ENCODE measurements at places on chromosomes 4 and X.

- no peak for DNase-seq
These were observed 8.7 kb upstream of the ANK2 start for GRCh38 chr4:113040793-113041192.

- DNase-seq: no peak
These were observed 6.6 kb downstream of the SLC25A5 start for GRCh38 chrX:119474615-119475388.

- DNase-seq: no peak
These were observed 78.4 kb downstream of the REPS2 start for GRCh38 chrX:17024886-17025285.

DNA sequence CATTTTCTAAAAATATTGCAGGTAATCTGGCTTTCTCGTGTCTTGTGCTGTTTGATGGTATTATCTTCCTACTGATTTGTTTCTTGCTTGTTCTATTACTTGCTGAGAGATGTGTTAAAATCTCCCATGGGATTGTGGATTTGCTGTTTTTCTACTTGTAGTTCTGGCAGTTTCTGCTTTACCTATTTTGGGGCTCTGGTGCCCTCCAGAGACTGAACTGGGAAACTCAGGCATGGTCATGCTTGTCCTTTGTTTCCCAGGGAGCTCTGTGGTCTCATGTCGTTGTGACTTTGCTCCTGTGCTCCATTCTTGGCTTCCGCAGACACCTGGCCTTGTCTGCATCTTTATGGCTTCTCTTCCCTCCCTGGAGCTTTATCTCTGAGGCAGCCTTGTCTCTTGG is 39.5 kb downstream of the NSD2 start:
- no peak for DNase-seq

DNA sequence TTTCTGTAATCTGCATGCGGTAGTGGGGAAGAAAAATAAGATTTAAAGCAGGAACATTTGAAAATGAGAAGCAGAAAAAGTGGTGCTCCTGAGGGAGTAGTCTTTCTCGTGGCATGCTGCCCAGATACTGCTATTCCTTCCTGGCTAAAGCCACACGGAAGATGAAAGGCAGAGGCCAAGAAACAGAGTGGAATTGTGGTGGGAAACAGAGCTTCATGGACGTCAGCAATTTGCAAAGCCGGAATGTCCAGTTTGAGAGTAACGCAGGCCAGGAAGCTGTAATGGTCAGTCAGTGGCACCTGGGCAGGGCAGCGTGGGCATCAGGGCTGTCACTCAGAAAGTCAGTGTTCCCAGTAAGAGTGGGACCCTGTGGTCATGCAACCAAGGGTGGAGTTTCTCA is 63.7 kb upstream of the FMR1 start:
- DNase-seq: no peak

- DNase-seq: no peak
These were observed 16.8 kb upstream of the COX18 start for GRCh38 chr4:73086095-73086868.

- DNase-seq: no peak
These were observed 4.3 kb downstream of the TSPYL2 start for GRCh38 chrX:53086464-53086863.

GRCh38 chr4:89136525-89136924 is 25.2 kb downstream of the TIGD2 start:
- DNase-seq: no peak

- DNase-seq: no peak
These were observed 16.3 kb upstream of the NEUROG2 start for GRCh38 chr4:112532267-112532666.

DNA sequence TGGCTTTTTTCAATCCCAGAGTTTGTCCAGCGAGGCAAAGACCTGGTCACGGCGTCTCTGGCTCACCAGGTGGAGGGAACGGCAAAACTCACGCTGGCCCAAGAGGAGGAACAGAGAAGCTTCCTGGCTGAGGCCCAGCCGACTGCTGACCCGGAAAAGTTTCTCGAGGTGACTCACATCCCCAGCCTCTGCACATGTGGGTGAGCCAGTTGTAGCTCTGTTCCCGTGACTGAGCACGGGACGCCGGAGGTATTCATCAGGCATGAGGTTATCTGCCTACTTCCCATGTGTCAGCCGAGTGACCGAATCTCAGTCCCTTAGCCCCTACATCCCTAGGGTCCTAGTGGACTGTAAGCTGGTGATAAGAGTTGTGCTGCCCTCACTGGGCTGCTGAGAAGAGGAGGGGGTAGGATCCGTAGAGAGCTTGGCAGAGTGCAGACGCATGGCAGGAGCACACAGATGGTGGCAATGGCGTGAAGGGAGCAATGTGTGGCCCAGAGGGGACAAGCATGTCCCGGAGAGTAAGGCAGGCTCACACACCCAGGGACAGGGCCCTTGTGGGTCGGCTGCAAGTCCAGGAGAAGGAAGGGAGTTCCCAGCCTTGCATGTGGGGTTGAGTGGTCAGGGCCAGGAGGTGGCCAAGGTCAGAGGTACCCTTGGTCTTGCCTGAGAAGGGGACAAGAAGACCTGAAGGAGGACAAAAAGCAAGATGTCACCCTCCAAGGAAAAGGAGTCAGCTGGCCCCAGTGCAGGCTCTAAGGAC is 42.9 kb downstream of the EVC start:
- DNase-seq: no peak

DNA sequence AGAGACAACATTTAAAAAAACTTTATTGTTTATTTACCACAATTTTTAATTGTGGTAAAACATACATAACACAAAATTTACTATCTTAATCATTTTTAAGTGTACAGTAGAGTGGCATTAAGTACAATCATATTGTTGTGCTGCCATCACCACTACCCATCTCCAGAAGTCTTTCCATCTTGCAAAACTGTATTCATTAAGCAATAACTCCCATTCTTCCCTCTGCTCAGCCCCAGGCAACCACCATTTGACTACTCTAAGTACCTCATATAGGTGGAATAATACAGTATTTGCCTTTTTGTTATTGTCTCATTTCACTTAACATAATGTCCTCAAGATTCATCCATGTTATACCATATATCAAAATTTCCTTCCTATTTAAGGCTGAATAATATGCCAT is 12.8 kb upstream of the FAM47E start:
- DNase-seq: no peak

DNA sequence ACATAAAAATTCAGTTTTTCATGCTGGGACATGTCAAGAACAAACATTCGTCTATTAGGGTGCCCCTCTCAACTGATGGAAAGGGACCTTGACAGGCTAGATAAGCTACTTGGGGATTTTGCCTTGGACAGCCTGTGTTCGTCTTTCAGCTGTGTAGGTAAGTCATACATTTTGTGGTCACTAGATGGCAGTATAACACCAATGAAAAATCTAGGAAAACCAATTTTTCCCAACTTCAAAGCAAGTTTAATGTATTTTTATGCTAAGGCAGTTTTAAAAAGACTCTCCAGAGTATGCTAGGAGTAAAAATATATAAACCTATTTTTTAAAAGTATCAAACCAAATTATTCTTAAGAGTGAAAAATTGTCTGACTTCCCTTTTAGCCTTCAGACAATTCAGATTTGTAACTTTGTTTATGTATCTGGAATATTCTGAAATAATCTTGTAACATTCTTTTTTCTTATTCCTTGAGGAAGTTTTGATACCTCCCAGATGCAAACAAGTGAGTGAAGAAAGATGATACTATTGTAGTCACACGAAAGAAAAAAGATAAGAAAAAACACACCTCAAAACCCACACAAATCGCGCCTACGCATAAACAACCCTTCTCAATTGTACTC is 158.3 kb downstream of the CPE start:
- DNase-seq: peak; percentile 57

- peak; percentile 41 for DNase-seq
These were observed 591 bp downstream of the PRPS1 start for GRCh38 chrX:107628662-107629539.

GRCh38 chrX:78748846-78749245 is 1.3 kb downstream of the LPAR4 start:
- DNase-seq: no peak

- DNase-seq: peak; percentile 8
These were observed 56.6 kb upstream of the WDR1 start for GRCh38 chr4:10173037-10173753.

- DNase-seq: no peak
These were observed 255.7 kb upstream of the RPS6KA3 start for GRCh38 chrX:20522420-20522819.

GRCh38 chrX:121958886-121959285 is 911.5 kb downstream of the GLUD2 start:
- no peak for DNase-seq

GRCh38 chr4:144584428-144584827 is 61.5 kb upstream of the HHIP start:
- DNase-seq: no peak

GRCh38 chr4:133812236-133812635 is 389.4 kb downstream of the PABPC4L start:
- no peak for DNase-seq

- DNase-seq: no peak
These were observed 120.5 kb downstream of the MAGEC2 start for GRCh38 chrX:142084611-142085010.

- no peak for DNase-seq
These were observed 168.8 kb upstream of the ZFP42 start for GRCh38 chr4:187826725-187827124.

DNA sequence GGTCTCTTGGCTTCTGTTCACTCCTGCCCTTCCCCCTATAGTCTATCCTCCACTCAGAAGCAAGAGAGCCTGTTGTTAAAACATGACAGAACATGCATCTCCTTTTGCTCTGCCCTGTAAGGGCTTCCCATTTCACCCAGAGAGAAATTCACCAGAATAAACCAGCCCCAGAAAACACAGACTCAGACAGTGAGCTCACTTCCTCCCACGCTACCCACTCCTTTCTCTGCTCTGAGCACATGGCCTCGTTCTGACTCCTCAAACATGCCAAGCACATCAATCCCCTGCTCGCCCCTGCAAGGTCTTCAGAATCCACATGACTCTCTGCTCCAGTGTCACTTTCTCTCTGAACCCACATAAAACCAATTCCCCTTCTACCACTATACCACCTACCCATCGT is 50.4 kb downstream of the MID1 start:
- no peak for DNase-seq

- no peak for DNase-seq
These were observed 3.9 kb upstream of the KLHL8 start for GRCh38 chr4:87224141-87224923.

- no peak for DNase-seq
These were observed 20.8 kb downstream of the SPON2 start for GRCh38 chr4:1151541-1151940.

- no peak for DNase-seq
These were observed 432.8 kb upstream of the FMR1 start for GRCh38 chrX:147478899-147479298.

DNA sequence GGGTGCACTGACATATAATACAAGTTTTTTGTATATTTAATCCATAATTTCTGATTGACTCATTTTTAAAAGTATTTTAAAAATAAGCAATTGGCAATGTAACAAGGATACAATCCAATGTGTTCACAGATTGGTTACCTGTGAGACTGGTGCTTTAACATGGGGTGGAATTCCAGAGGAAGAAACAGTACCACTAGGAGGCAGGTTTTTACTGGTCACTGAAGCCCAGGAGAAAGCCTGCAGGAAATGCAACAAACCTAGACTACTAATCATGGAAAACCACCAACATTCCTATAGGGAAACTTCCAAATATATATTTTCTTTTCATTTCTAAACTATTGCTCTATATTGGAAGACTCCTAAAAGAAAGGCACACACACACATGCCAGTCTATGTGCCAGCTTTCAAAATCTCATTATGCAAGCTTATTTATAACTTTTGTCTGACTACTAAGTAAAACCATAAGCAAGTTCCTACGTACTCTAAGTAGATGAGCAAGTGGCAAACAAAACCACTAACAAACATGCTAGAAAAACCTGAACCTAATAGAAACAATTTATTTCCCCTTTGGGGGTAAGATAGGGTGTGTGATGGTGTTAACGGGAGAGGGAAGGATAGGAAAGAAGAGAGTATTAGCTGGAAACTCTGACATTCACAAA is 19.2 kb downstream of the G3BP2 start:
- no peak for DNase-seq

DNA sequence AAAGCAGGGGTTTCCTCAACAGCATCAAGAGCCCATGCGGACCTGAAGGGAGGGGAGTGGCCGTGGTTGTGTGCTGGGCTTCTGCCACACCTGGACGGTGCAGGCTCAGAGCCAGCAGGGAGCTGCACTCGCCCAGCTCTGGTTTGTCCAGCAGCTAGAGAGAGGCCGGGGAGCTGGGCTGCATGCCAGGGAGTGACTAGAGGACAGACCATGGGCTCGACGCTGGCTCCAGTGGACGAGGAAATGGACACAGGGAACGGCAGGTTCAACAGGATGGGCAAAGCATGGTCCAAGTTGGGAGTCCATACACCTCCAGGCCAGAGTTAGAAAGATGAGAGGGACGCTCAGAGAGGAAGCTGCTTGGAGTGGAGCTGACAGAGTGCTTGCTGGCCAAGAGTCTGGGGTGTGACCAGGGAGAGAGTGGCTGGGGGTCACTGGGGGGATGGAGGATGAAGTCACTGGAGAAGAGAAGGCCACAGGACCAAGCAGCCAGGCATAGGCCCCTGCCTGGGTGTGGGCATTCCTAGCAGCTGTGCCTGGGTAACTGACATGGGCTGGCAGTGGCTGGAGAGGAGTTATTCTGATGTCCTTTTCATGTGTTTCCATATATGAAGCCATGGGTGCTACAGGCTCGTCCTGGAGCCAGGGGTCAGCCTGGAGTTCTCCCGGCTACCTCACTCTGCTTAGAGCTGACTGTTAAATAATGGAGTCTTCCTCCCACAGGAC is 42.8 kb downstream of the HTT-AS start:
- DNase-seq: no peak

- no peak for DNase-seq
These were observed 143.5 kb upstream of the CHRDL1 start for GRCh38 chrX:110938977-110939732.

DNA sequence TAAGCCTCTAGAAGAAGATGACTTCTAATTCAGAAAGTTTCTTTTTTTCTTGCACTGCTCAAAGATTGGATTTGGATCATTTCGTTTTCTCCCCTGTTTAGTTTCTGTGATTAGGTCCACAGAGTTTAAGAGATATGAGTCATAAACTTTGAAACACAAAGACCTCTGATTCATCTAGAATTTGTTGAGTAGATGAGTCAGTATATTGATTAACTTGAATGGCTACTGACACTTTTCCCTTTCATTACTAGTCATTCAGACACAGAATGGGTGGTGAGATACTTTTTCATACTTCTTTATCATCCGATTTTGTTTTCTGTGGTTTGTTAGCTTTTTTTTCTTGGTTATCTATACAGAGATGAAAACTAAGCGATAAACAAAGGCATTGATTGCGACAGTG is 34.1 kb upstream of the AFF2 start:
- no peak for DNase-seq

All from NCI-H1105 treated with DMSO at 0.1 percent for 48 hours (cell line).